Left lobe of liver (tissue), 2 donors: ENCODE measurements at places on chromosomes 7 and 10.

DNA sequence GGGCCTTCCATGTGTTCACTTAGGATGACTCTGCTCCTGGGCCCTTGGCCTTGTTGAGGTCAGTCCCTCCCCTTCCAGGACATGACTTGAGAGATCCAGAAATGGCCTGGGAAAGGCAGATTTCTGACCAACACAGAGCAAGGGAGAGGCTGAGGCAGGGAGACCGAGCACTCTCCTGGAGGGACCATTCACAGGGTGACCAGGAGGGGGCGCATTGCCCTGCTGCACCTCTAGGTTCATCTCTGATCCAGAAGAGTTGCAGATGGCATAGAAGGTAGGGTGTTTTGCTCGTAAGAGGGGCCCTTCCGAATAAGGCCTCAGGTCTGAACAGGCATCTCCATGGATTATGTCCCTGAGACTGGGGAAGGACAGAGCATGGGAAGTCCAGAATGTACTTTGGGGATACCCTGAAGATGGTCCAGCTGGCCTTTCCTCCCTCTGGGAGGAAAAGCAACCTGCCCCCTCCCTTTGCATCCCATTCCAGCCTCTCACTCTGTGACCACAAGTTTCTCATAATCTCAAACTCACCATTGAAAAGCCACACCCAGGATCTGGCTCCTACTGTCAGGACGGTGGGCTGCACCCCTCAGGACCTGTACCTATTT lies 6.6 kb downstream of the DMBT1 start:
- no peak for DNase-seq

DNA sequence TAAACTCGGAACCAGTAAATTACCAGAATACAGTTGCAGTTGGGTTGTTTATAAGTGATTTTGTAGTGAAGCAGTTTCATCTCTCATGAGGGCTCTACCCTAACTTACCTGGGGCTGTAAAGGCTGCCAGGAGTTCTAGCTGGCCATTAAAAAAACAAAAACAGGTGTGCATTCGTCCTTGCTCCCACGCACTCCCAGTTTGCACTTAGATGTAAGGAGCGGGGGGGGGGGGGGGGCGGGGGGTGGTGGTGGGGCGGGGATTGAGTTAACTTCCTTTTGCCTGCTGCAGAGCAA lies 2.3 kb upstream of the PFKFB3 start:
- DNase-seq, result no peak

GRCh38 chr10:121813211-121813815 lies 114.5 kb downstream of the ATE1 start:
- DNase-seq, result no peak

DNA sequence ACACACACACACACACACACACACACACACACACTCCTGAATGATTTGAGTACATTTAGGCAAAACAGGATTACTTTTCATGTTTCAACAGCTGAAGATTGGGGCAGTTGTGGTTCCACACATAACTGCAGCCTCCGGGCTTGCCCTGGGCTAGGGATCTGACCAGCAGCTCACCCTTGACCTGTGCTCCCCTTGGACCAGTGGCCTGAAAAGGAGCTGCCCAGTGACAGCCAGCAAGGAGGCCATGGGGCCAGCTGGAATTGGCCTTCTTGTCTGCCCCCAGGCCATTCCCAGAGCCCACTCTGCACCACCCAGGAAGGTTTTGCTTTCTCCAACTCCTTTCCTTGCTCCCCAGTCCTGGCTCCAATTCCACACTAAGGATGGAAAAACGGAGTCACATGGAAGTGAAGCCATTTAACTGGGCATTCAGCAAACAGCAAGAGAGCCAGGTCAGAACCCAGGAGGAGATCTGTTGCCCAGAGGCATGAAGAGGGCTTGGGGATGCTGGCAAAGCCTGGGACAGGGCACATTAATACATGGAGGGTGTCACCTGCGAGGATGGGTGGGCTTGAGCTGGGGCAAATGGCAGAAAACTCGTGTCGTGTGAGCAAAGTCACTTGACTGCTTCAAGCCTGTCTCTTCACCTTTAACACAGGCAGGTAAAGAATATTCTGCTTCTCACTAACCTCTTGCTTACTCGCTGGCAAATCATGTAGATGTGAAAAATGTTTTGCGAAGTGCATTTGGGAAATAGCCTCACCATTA lies 61.5 kb upstream of the GDF10 start:
- peak; percentile 24 for DNase-seq

DNA sequence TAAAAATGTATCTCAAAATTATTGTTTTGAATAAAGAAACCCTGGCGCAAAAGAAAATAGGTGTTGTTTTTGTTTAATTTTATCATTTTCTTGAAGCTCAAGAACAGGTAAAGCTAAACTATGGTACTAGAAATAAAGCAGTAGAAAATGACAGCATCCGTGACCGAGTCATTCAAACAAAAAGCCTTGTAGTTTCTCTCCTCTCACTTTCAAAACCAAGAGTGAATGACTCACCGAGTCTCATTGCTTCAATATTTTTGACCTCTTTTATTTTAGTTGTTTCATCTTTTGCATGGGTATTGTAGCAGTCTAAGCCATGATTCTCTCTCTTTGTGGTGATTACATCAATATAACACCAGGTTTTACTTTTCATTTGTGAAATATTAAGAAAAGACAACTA lies 396.5 kb downstream of the POM121L12 start:
- no peak for DNase-seq

GRCh38 chr7:3998060-3998459 lies 684.0 kb upstream of the FOXK1 start:
- DNase-seq, result no peak

- no peak for DNase-seq
Measured at GRCh38 chr7:148807436-148807835, 76.7 kb downstream of the EZH2 start.

GRCh38 chr10:6619660-6620059 lies 39.6 kb upstream of the PRKCQ start:
- no peak for DNase-seq

DNA sequence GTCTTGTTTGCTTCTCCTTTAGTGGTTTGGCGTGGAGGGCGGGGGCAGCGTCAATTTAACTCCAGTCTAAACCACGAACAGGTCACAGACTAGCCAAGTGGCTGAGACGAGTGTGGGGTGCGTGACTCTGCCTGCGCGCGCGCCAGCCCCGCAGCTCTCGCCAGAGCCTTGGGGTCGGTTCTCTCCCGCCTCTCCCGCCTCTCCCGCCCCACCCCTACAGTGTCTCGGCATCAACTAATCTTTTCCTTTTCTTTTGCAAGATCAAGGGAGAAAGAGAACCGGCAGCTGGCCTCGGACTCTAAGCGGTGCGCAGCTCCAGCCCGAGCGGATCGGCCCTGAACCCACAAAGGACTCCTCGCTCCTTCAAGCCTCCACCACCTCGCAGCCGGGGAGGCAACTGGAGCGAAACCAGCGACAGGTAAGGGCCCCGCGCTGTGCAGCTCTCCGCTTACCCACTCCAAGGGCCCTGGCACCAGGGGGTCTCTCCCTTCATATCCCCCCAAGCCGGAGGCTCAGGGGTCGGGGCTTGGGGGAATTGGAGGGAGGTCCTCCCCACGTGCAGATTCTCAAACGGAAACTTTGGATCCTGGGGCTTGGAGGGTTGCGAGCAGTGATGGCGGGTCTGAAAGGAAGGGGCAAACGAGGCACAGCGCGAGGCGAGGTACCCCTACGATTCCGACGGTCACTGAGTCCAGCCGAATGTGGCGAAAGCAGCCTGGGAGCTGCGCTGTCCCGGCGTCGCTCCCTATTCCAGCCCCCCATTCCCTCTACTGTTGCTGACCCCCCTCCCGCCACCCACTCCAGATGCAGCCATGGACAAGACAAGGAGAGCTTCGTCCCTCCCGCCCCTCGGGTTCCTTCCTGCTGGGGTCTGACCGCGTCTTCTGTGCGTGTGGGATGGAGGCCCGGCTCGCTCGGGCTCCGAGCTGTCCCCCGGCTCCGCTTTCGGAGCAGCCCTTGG lies 829 bp downstream of the CHRM2 start:
- DNase-seq, result peak; percentile 33

- DNase-seq, result no peak
Measured at GRCh38 chr7:18350678-18351077, 144.9 kb upstream of the HDAC9 start.

DNA sequence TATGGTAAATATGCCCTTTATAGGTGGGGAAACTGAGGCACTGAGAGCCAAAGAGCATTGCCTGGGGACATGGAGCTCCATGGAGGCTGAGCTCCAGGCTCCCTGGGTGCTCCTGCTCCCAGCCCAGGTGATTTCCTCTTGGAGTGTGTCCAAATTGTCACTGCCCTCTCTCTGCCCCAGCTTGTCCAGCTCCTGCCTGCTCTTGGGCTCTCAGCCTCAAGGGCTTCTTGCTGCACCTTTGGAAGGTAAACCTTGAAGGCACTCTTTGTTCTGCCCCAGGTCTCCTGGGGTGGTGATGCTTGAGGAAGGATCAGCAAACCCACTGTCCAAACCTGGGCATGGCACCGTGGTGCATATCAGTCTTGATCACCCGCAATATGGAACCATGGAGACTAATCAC lies 166.1 kb downstream of the RPS24 start:
- no peak for DNase-seq

- no peak for DNase-seq
Measured at GRCh38 chr10:76466836-76467503, 1035.5 kb downstream of the LRMDA start.

GRCh38 chr7:81690688-81691087 lies 79.2 kb downstream of the HGF start:
- DNase-seq, result no peak

DNA sequence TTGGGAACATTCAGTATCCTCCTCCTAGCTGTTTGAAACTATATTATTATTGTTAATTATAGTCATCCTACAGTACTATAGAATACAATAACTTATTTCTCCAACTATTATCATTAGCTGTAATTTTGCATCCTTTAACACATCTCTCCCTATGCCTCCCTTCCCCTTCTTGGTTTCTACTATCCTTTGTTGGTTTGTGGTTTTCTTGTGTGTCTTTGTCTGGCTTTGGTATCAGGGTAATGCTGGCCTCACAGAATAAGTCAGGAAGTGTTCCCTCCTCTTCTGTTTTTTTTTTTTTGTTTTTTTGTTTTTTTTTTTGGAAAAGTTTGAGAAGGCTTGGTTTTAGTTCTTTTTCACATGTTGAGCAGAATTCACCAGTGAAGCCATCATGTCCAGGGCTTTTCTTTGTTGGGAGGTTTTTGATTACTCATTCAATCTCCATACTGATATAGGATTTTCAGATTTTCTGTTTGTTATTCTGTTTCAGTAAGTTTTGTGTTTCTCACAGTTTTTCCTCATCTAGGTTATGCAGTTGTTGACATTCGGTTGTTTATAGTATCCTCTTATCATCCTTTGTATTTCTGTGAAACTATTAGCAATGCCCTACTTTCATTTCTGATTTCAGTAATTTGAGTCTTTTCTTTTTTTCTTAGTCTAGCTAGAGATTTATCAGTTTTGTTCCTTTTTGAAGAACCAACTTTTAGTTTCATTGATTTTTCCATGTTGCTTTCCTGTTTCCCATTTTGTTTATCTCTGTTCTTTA lies 21.6 kb downstream of the C1GALT1 start:
- DNase-seq, result no peak

- no peak for DNase-seq
Measured at GRCh38 chr10:32189400-32190084, 133.3 kb upstream of the KIF5B start.

DNA sequence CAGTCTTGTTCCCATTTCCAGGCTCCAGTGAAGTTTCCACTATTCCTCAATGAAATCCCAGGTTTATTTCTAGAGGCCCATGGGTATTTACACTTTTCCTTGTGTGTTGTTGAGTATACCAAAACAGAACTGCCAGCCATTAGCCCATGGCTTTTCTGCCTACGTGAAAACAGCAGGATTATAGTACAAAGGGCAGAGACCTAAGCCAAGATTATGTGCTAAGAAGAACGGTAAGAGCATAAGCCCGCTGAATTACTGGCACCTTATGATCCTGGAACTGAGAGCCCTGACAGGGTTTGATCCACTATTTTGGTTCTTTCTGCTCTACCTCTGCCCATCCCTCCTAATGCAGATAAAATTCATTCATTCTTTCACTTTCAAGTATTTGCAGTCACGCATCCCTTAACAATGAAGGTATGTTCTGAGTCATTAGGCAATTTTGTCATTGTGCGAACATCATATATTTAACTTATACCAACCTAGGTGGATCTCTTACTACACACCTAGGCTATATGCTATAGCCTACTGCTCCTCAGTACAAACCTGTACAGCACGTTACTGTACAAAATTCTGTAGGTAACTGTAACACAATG lies 16.0 kb downstream of the SEMA3C start:
- no peak for DNase-seq

DNA sequence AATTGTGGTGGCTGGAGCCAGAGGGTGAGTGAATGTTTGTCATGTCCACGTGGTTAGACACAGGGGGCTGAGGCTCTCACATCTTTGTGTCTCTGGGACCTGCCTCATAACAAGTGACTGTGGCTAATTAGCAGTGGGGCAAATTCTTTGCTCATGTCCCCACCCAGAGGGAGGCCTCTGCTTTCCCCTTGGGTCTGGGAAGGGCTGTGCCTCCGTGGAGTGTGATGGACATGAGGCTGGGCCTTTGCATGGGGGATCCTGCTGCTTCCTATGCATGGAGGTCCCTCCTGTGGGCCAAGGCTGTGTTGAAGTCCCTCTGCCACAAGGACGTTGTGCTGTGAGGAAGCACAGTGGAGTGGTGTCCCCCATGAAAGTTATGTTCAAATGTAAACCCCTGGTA lies 327.4 kb upstream of the SHH start:
- no peak for DNase-seq

DNA sequence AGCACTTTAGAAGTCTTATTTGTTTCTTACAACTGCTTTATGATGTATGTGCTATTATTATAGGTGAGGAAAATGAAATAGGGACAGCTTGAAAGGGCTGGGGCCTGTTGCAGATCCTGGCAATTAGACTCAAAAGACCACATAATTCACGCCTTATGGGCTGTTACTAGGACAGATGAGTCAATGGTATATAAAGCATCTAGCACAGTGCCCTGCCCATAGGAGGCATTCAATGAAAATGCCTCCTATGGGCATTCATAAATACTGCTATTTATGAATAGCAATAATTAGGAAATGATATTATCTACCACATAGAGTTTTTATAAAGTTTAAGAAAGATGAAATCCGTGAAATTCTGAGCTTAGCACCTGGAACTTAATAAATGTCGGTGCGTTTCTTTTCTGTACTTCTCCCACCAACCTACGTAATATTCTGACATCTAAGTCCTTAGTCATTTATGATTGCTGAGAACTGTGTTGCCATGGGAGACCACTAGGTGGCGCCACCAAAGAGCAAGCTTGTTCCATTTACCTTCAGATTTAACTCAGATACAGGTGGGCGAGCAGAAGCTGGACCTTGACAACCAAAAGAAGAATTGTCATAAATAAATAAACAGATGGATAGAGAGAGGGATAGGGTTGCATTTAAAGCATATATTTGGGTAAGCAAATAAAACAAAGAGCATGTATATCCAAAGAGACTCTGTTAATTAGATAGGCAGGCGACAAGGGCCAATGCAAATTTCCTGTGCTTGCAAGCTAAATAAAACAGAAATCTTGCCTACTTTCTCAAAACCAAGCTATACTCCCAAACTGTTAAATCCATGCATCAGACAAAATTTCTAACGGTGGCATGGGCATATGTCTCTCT lies 699.9 kb downstream of the INHBA start:
- DNase-seq, result peak; percentile 52

GRCh38 chr10:101301111-101301731 lies 52.7 kb upstream of the BTRC start:
- DNase-seq, result peak; percentile 66

GRCh38 chr10:48814933-48815332 lies 124.7 kb downstream of the LRRC18 start:
- DNase-seq, result no peak
